ENCODE measurements at places on chromosomes 3 and 15. TPM values are rescaled to one million over a fixed set of nuclear protein-coding genes. Genes with fewer than 3 reads are reported as not detected.
A peak's percentile ranks its signal among the peaks of the same experiment; 100 is the strongest.

Gene SNTN
- not detected for total RNA-seq

Gene MESP2
- not detected for total RNA-seq

Gene RARB
- total RNA-seq, result not detected

Gene ITGA11
- total RNA-seq, result 0.03 TPM

- no peak overlapping the region for H3K27ac ChIP-seq
- peak; percentile 33 for DNase-seq
- H3K27me3 ChIP-seq, result peaks cover 28% of the 10 kb centered on the region
Observed at GRCh38 chr3:47578119-47578632, 489 bp downstream of the CSPG5 start.

DNA sequence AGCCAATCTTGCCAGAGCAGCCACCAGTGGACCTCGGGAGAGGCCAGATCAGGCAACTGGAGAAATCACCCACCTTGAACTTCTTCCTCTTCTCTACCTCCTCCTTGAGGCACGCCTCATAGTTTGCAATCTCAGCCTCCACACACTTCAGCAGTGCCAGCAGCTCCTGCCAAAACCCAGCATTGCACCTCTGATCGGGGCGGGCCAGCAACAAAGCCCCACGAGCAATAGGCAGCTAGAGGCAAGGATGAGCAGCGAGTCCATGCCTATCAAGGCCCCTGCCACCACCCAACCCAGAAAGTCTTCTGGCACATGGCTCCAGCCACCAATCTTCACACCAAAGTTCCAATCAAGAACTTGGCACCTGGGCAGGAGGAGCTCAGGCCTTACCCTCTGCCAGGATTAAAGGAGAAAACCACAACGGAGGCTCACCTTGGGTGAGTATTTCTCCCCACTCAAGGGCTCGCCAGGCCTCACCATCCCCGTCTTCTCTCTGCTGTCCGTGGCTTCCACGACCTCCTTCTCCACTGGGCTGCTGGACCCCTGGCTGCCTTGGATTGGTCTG lies 42.1 kb downstream of the SEMA3G start:
- no peak for DNase-seq
- H3K4me1 ChIP-seq, result peaks cover 5% of the 10 kb centered on the region
- H3K27me3 ChIP-seq, result no peaks in the 10 kb centered on the region
- H3K4me3 ChIP-seq, result no peak overlapping the region
- no peak overlapping the region for H3K27ac ChIP-seq

DNA sequence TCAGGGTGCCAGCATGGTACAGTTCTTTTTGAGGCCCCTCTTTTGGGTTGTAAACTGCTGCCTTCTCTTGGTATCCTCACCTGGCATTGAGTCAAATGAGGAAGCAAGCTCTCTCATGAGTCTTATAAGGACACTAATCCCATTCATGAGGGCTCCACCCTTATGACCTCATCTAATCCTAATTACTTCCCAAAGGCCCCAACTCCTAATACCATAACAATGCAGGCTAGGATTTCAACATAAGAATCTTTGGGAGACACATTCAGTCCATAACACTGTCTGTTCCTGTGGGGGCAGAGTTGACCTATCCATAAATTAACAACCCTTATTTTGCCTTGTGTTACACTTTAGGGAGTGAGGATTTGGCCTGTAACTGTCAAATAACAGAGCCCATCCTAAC lies 278.3 kb downstream of the LRTM1 start:
- no peaks in the 10 kb centered on the region for H3K36me3 ChIP-seq
- H3K4me3 ChIP-seq, result no peak overlapping the region
- no peaks in the 10 kb centered on the region for H3K4me1 ChIP-seq
- H3K27me3 ChIP-seq, result peaks cover 1% of the 10 kb centered on the region
- H3K27ac ChIP-seq, result no peak overlapping the region

- H3K36me3 ChIP-seq, result no peaks in the 10 kb centered on the region
- no peak for DNase-seq
- H3K4me1 ChIP-seq, result peaks cover 33% of the 10 kb centered on the region
- peak overlapping the region; percentile 58 for H3K4me3 ChIP-seq
Observed at GRCh38 chr15:78761891-78762385, 49.3 kb downstream of the ADAMTS7 start.

DNA sequence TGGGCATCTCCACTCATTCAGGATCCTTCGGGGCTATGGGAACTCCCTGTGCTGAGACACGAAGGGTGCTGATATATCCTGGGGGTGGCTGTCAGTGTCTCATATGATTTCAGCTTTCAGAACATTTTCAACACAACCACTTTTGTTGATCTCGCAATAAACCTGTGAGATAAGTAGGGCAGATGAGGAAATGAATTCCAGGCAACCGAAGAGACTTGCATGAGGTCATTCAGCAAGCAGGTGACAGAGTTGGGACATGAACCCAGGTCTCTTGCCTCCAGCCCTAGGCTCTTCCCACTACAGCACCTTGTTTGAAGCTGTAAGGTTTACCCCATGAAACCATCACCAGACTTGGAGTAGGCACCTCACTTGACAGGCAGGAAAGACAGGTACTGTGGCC lies 16.6 kb downstream of the DUOX1 start:
- no peaks in the 10 kb centered on the region for H3K36me3 ChIP-seq
- no peaks in the 10 kb centered on the region for H3K27me3 ChIP-seq
- no peak overlapping the region for H3K27ac ChIP-seq
